ENCODE measurements at places on chromosomes 5 and 9. TPM values are rescaled to one million over a fixed set of nuclear protein-coding genes. Genes with fewer than 3 reads are reported as not detected.

Gene ZNF618
- 12.5 TPM for total RNA-seq

Gene IRGM
- not detected for total RNA-seq

Gene GABRA1
- not detected for total RNA-seq

Gene GDA
- 1.0 TPM for total RNA-seq
